Stimulated activated CD8-positive, alpha-beta memory T cell treated with anti-CD3 and anti-CD28 coated beads, Interleukin-4, amount 100 ng/mL, for 1 hour (primary cell): ENCODE measurements at places on chromosomes 16 and 17.

DNA sequence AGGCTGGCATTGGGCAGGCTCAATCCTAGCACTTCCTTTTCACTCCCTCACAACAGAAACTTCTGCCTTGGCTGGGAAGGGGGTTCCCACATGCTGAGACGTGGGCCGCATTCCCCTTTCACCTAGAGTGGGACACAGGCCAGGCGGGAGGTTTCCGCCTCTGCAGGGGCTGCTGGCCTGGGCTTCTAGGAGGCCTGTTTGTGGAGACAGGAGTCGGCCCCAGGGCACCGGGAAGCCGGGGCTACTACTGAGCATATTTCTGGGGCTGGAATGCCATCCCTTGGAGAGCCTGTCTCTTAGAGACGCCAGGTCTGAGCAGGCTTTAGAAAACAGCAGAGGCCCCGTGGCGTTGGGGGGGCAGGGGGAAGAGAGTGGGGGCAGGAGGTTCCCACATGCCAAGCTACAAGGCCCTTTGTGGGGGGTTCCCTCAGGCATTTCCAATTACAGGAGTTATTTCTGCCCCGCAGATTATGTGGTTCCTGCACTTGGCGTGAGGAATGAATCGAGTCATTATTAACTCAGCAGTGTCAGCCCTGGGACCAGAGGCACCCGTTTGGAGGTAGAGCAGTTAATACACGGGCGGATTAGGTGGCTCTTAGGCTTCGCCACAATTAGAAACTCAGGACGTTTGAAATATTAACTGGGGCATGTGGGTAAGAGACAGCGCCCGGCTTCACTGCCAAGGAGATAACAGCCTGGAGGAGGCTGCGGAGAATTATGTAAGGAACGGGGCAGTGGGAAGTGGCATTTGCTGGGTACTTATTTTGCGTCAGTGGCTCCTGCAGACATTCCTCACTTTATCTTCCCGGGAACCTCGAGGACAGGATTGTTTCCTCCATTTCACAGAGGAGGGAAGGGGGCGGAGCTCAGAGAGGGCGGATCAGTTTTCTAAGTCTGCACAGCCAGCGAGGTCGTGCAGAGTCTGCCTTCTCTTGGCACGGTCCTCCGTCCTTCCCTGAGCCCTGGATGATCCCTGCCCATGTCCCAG is 162.5 kb downstream of the MAF start:
- no peak for DNase-seq

DNA sequence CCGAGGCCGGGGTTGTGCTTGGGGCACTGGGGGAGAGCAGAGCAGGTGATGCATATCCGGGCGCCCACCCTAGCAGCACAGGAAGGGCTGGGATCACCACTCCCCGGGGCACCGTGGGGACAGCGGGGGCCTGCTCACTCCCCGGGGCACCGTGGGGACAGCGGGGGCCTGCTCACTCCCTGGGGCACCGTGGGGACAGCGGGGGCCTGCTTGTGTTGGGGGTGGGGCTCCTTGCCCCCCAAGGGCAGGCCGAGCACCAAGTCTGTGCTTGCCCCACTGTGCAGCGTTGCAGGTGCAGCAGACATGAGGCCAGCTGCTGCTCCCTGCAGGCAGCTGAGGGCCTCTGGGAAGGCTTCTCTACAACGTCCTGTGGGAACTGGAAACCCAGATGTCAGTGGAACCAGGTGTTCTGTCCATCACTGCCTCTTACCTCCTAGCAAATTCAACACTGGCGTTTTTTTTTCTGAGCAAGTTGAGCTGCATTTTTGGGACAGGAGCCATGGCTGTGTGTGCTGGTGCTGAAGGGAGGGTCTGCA is 25.0 kb upstream of the ZNF750 start:
- DNase-seq: no peak

DNA sequence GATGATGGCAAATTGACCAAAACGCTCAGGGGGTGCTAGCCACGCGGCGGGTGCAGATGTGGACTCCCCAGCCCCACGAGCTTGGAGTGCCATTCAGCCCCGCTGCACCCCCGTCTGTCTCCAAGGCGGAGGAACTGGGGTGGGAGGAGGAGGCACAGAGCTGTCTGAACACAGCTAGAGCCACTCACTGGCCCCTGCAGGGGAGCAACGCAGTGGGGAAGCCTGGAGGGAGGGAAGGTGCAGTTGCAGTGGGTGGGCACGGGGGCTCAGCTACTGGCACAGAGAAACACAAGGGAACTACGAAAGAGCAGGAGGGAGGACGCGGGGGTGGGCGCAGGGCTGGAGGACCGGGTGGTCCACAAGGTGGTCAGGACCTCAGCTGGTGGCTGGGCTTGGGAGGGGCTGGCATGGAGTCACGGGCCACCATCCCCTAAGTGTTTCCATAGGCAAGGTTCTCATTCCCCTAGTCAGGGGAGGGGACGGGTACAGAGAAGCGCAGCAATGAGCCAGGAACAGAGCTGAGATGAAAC is 46.3 kb upstream of the CDR2 start:
- no peak for DNase-seq

DNA sequence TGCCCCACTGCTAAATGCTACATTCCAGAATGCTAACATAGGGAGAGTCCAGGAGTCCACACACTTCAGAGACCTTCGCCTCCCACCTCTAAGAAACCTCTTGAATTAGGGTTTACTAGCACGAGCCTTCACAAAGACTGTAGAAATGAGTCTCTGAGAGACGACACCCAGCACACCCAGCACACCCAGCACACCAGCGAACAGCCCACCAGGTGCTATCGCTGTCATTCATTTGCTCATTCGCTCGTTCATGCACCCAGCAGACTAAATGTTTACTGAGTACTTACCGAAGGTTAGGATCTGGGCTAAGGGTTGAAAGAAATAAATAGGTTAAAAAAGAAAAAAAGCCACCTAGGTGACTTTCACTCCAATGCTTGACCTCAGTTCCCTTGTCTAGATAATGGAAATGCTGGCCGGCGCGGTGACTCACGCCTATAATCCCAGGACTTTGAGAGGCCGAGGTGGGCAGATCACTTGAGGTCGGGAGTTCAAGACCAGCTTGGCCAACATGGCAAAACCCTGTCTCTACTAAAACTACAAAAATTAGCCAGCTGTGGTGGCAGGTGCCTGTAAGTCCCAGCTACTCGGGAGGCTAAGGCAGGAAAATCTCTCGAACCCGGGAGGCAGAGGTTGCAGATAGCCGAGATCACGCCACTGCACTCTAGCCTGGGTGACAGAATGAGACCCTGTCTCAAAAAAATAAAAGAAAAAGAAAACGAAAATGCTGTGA is 100.8 kb downstream of the ADCY9 start:
- DNase-seq: no peak

DNA sequence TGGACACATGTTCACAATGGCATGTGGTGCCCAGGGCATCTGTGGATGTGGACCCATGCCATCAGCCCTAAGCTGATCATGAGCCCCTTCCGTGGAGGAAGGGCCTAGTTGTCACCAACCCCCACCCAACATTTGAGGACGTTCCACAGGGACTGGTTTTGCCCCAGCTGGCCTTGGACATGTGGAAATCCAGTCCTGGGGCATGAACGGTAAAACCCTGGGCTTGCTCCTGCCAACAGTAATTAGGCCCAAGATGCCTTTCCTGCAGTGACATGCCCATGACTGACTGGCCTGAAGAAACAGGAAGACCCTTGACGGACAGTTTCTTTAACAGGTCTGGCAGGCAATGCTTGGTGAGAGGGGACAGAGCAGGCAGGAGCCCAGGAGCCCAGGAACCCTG is 7.7 kb downstream of the TNS4 start:
- DNase-seq: no peak

GRCh38 chr17:45004388-45004787 is 36.3 kb upstream of the C1QL1 start:
- DNase-seq: no peak

DNA sequence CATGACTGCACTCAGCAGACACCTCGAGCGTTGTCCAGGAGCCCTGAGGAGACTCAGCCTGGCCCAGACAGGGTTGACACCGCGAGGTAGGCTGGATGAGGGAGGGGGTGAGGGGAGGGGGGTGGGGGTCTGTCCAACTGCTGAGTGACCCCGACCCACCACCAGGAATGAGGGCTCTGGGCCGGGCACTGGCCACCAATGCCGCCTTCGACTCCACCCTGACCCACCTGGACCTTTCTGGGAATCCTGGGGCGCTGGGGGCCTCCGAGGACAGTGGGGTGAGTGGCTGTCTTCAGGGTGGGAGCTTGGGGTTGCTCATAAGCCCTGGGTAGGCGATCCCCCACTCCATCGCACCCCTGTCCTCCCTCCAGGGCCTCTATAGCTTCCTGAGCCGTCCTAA is 2.7 kb downstream of the CARMIL2 start:
- no peak for DNase-seq

DNA sequence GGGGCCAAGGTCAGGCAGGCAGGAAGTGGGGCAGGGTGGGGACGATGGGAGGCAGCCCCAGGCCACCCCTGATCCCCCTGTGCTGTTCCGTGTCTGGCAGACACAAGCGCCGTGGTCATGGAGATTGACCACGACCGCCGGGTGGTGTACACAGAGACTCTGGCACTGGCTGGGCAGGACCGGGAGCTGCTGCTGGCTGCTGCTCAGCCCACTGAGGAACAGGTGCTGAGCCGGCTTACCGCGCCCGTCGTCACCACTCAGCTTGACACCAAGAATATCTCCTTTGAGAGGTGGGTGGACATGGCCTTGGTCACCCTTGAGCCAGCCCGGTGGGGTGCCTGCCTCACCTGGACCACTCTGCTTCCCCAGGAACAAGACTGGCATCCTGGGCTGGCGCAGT is 13.7 kb downstream of the CORO6 start:
- no peak for DNase-seq

DNA sequence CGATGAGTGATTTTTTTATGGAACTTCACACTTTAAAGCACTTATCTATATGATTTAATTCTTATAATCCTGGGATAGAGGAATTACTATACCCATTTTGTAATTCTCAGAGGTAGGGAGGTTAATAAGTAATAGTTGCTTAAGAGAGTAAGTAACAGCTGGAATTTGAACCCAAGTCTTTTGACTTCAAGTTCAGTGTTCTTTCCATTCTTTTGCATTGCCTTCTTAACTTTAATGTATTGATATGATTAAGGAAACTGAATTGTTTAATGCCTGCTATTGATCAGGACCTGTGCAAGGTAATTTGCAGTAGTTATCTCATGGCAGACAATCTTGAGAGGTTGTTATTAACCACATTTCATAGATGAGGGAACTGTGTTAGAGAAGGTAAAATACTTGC is 78.5 kb downstream of the TUBD1 start:
- no peak for DNase-seq

DNA sequence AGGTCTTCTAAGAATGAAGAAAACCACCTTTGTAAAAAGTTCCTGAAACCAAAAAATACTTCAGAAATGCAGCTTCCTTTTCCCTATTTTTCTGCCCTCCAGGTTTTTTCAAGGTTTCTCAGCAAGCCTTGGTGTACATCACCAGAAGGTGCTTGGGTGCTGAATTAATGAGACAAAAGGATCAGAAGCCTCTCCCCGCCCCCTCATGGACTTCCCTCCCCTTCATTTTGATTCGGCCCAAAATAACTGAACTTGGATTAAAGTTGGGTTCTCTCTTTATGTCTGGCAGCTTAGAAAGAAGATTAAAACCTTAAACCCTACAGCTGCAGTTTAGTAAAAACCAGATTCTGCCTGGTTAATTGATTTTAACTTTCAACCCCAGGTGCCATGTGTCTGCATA is 121.7 kb upstream of the ERCC4 start:
- no peak for DNase-seq

- no peak for DNase-seq
Observed at GRCh38 chr16:14501331-14502255, 128.5 kb downstream of the PARN start.

DNA sequence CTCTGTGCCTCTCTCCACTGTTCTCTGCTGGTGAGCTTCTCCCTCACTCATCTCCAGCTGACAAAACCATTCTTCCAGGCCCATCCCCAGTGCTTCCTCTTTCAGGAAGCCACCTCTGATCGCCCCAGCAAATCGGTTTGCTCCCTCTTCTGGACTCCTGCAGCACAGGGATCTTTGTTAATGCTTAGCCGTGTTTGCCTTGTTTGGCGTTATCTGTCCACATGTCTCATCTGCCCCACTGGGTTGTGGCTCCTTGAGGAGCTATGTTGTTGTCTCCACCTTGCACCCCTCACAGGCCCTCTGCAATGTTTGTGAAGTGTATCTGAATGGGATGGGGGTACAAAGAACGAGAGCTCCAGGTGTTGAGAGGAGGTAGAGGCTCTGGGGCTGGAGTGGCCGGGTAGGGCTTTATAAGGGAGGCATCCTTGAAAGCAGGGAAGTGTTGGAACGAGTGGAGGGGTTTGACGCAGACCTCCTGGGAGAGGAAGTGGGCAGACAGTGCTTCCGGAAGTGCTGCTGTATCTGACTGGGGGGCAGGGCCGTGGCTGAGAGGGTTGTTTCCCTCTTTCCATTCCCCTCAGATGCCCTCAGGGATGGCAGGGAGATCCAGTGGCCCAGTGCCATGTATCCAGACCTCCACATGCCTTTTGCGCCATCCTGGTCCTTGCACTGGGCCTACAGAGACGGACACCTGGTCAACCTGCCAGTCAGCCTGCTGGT is 27.8 kb downstream of the CASKIN2 start:
- peak; percentile 25 for DNase-seq

DNA sequence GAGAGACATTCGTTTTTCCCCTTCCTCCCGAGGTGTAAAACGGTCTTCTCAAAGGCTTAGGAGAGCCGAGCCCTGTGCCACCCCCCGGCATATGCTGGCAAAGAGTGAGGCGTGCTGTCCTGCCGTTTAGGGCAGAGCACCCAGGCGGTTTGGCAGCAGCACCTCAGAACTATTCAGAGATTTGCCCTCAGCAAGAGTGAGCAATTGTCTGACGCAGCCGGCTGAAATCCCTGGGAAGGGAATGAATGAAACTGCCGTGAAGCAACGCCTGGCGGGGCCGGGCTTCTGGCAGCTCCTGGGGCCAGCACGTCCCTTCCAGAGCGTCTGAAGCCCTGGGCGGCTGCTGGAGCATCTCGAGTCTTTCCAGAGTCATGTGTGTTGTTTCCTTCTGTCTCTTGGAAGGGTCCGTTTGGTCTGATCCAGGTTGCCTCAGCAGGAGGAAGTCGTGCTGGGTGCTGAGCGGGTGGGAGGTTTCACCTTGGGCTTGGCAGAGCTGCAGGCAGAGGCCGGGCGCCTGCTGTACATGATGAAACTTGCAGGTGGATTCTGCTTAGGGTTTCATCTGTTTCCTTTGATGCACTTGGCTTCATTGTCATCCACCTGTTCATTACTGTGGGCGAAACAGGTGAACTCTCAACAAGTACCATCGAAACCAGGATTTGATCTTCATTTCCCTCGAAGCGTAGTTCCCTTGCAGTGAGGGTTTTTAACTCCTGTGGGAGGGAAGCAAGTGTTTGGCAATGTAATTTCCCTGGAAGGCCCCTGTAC is 35.4 kb downstream of the TBCD start:
- no peak for DNase-seq

DNA sequence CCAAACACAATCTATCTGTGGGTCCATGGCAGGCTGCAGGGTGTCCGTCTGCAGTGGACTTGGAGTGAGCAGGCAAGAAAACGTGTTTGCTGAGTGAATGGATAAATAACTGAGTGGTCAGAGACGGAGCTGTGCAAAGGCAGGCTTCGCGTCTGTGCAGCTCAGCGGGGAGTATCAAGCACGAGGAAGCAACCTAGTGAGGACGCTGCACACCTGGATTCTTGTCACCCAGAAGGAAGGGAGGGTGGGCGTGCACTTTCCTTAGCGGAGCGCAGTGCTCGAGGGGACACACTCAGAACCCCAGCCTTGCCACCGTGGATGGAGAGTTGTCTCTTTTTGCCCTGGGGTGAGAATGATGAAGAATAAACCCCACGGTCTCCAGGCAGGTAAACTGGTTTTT is 1.5 kb upstream of the RCVRN start:
- DNase-seq: no peak

- no peak for DNase-seq
Observed at GRCh38 chr17:76232342-76232741, 8.0 kb downstream of the RNF157 start.

GRCh38 chr16:77299395-77299794 is 100.2 kb downstream of the SYCE1L start:
- no peak for DNase-seq
